ENCODE measurements at places on chromosomes 3 and 15.

DNA sequence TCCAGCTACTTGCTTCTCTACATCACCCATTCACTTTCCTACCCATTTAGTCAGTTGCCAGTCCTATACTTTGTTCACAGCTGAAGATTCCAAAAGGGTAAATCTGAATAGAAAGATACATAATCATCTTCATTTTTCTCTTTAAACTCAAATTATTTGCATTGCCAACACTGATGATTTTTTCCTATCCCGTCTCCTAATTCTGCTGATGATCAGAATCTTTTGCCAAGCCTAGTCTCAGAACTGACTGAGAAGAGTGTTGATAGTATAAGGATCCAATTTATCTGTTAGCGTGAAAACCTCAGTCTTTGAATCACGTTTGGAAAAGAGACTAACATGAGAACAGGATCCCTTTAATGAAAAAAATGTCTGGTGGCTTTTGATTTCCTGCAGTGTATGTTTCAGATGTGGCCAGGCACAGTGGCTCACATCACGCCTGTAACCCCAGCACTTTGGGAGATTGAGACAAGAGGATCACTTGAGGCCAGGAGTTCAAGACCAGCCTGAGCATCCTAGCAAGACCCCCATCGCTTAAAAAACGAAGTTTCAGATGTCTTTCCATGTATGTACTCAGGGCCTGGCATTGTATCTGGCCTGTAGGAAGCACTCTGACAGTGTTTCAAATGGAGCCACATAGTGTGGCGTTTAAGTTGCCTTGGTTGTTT, 169.4 kb downstream of the KLHL25 start:
- no peak for DNase-seq

DNA sequence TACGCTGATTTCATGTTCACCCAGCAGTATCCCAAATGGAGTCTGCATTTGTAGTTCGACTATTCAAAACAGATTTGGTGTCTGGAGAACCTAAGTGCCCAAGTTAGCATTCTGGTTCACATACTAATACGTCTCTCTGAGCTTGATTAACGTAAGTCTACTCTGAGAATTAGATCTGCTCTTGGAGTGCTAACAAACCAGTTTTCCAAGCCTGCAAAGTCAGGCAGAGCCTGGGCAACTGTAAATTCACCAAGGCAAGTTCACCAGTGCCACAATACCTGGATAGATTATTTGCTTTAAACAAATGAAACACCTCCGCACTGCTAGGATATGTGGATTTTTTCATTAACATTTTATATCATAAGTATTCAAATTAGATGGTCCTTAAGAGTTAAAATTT, 912.6 kb downstream of the ROBO1 start:
- DNase-seq: no peak

DNA sequence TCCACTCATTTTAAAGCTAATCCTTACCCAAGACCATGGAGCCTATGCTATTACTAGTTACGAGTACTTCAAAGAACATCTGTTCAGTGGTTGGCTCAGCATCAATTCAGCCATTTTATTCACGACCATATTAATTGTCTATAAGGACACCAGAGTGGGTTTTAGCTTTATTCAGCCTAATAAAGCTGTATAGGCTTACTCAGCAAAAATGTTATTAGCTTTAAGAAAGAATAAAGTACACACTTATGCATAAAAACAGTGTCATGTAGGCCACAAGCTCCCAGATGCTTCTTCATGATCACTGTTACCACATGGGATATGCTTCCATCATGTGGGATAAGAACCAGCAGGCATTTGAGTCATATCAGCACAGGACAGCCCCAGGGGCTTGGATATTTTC, 87.4 kb upstream of the GPR149 start:
- no peak for DNase-seq

GRCh38 chr3:145383416-145383815, 777.6 kb downstream of the PLOD2 start:
- no peak for DNase-seq

GRCh38 chr3:172034786-172035685, 4.3 kb upstream of the FNDC3B start:
- no peak for DNase-seq

DNA sequence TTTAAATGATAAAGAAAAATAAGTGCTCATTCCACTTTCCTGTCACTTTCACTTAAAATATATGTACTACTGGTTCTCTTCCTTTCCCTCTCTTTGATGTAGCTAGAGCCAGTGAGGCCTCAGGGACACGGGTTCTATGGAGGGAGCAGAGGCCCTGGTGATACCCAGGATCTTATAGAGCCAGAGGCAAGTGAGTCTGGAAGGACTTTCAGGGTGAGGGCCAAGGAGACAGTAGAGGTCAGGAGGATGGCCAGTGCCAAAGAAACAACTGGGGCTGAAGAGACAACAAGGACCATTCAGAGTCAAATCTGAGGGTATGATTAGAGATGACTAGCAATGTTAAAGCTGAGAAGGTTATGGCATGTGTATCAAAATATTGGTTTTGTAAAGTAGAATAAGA, 124.1 kb upstream of the GOLGA6L6 start:
- DNase-seq: no peak

DNA sequence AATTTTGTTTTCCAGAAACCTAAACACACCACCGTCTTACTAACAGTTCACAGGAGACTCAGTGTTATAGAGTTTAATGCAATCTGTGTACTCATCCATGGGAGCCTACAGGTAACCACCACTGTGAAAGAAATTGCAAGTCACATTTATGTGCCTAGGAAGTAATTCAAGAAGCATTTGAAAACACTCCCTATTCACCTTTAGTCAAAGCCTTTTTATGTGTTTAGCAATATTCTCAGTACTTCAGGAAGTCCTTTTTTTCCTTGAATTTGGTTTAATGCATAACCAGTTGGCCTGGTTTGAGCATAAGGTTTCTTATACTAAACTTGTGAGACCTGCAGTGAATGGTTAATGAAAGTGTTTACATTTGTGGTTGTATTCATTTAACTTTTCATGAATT, 346.1 kb downstream of the CHST2 start:
- no peak for DNase-seq

DNA sequence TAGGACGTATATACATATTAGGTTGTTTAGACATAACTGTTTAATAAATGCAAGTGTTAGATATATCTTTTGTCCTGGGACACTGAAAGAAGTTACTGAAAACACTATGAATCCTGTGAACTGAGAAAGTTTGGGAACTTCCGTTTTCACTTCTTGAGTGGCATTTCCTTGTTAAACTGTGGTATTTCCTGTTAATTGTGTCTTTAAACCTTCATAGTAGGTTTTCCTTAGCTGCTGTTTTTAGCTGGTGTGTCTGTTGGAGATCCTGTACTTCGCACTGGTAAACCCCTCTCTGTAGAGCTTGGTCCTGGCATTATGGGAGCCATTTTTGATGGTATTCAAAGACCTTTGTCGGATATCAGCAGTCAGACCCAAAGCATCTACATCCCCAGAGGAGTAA, 37.1 kb downstream of the ATP6V1A start:
- DNase-seq: no peak

DNA sequence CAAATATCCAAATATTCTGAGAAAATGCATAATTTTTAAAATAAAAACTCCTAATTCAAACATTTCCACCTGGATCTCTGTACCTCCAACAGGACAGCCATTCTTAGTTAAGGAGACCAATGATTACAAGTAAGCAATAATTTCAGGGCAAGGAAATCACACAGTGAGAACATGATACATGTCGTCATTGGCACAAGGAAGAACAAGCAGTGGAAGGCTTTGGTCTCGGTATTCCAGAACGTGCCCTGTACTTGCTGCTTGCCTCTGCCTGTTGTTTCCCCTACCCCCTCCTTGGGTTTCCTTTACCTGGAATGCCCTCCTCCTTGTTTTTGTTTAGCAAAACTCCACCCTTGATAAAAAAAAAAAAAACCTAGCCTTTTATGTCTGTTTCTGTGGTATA, 72.8 kb downstream of the PPM1L start:
- no peak for DNase-seq

DNA sequence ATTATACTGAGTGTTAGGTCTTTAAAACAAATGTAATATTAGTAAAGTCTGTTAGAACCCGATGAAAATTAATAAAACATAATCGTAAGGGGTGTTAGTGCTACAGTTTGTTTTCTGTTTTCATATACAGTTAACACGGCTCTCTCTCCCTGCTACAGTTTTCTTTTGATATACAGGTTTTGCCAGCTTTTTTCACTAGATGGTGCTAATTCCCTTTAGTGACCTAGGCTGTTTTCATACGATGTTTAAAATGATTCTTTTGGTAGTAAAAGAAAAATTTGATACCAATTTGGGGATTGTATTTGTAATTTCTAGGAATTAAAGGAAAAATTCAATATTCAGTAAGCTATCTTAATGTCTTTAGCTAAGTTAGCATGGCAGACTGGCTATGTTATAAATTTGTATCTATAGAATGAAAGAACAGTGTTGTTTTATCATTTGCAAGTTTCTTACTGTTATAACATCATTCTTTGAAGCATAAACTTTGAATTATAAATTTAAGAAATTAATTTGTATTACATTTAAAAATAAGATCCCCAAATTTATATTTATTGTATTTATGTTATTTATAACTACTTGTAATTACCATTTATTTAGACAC, 11.5 kb downstream of the APH1B start:
- no peak for DNase-seq

- no peak for DNase-seq
Measured at GRCh38 chr3:134366928-134367811, 7.1 kb downstream of the AMOTL2 start.

DNA sequence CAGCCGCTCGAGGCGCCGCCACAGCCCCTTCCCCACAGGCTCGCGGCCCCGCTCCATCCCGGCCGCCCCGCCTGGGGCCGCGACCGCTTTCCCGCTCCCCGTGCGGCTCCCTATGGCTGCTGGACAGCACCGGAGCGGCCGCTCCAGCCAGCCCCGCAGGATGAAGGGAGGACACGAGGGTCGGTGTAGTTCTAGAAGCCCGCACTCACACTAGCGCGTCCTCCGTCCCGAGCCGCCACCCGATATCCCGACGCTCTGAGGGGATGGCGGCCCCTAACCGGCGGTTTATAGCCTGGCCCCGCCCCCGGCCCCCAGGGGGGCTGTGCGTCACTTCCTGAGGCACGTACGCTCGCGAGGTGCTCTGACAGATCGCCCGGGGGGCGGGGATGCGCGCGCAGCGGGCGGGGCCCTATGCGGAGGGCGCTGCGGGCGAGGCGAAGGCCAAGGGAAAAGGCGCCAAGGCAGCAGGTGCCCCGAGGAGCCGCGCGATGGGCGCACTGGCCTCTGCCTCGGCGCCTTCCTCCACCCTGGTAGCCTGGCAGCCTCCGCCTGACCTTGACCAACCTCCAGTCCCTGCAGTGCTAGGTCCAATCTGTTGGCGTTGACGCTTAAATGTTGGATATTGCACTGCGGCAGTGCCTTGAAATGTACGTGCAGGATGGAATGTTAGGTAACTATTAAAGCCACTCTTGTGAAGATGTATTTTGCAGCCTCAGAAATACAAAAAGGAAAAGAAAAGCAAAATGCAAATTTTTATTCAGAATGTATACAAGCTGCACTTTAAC, at the start of gene TFRC:
TFRC (minus strand) TSS at position 257 of the 785 bp plus-strand sequence. CDS start 4,991 bp downstream, outside the sequence.
- peak; percentile 97 for DNase-seq

GRCh38 chr3:157585386-157585785, 82.2 kb upstream of the VEPH1 start:
- DNase-seq: no peak

DNA sequence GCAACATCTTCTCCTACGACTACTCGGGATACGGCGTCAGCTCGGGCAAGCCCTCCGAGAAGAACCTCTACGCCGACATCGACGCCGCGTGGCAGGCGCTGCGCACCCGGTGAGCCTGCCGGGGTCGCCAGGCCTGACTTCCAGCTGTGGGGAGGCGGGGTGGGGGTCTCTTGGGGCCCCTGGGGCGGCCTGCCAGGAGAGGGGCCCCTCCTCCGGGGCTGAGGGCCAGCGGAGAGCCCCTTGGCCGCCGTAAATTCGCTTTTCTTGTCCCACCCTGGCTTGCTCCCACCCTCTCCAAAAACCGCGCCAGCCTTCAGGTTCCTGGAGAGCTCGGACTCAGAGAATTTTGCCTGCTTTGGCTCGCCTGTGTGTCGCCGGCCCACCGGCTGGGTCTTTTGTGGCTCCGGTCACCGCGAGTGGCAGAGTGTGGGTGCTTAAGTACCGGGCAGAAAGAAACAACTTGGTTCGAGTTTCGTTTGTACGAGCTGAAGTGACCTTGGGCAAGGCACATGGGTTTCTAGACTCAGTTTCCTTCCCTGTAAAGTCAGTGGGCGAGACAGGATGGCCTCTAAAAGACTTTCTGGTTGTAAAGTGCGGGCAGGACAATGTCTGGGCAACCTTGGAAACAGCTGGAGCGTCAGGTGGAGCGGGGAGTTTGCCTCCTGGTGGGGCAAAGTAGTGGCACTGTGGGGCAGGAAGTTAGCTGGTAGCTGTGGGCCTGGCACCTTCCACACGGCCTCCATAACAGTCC, 976 bp downstream of the ABHD17C start:
- DNase-seq: no peak

DNA sequence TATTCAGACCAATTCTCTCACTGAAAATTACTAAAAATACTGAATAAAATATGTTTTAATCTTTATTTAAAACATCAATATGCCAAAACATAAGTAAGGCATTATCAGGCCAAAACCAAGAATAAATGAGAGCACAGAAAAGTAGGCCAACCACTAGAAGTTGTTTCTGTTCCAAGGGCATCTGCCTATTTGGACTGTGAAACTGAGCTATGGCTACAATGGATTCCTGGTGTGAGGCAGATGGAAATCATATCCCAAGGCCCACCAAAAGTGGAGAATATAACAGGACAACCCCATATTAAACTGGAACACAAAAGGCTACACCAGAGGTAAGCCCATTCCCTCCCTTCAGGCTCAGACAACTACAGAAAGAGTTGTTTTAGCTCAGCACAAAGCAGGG, 302.8 kb upstream of the IL12A start:
- DNase-seq: no peak

DNA sequence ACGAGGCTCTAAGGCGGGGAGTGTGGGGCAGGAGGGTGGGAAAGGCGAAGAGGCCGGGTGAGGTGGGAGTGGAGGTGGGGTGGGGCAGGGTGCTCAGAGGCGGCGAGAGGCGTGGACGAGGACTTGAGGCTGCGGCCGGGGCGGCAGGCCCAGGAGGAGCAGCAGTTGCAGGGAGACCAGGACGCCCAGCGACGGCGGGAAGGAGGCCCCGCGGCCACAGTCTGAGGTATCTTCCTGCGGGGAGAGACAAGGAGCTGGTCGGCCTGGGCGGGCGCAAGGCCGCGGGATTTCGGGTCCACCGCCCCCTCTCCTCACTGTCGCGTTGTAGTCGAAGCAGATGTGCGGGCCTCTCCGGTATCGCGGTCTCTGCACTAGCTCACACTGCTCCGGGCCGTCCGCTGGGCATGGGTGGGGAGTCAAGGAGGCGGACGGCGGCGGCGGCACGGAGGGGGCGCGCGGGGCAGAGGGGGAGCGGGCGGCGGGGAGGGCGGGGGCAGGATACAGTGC, 5.3 kb upstream of the TMEM115 start:
- no peak for DNase-seq

- no peak for DNase-seq
Measured at GRCh38 chr3:46614431-46614830, 2.1 kb downstream of the FAM240A start.

DNA sequence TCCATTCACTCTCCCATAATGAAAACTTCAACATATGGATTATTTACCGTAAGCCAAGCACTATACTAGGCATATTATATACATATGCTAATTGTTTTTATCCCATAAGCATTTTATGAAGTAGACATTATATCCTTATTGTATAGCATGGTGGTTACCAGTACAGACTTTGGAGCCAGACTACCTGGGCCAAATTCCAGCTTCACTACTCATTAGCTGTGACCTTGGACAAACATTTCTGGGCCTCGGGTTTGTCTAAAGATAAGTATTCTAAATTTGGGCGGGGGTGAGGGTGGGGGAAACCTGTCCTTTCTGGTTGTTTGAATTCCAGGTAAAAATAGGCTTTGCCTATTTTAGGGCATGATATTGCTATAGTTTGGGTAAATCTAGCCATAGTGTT, 66.5 kb upstream of the P2RY1 start:
- no peak for DNase-seq
